ENCODE measurements at places on chromosomes 2 and 18. TPM values are rescaled to one million over a fixed set of nuclear protein-coding genes. Genes with fewer than 3 reads are reported as not detected.

Gene TFCP2L1
- 56.5 TPM for polyA plus RNA-seq

Gene SIX3
- polyA plus RNA-seq: not detected

Gene LOXL3
- 11.0 TPM for polyA plus RNA-seq

Gene STPG4
- polyA plus RNA-seq: 0.37 TPM

Gene BBS5
- 9.1 TPM for polyA plus RNA-seq

Gene STARD6
- polyA plus RNA-seq: 0.42 TPM

Gene MAP3K20
- 28.7 TPM for polyA plus RNA-seq

Gene ECEL1
- 21.4 TPM for polyA plus RNA-seq

Gene ANO7
- 3.8 TPM for polyA plus RNA-seq

Gene DSG4
- polyA plus RNA-seq: not detected

Gene SCG2
- 0.37 TPM for polyA plus RNA-seq

Gene NRBP1
- 122 TPM for polyA plus RNA-seq

Gene SLC14A1
- 3.1 TPM for polyA plus RNA-seq

All from renal cortex interstitium (tissue), 15 donors.